HCEC 1CT (cell line): ENCODE measurements at places on chromosomes 7 and 10.
A peak's percentile ranks its signal among the peaks of the same experiment; 100 is the strongest.

DNA sequence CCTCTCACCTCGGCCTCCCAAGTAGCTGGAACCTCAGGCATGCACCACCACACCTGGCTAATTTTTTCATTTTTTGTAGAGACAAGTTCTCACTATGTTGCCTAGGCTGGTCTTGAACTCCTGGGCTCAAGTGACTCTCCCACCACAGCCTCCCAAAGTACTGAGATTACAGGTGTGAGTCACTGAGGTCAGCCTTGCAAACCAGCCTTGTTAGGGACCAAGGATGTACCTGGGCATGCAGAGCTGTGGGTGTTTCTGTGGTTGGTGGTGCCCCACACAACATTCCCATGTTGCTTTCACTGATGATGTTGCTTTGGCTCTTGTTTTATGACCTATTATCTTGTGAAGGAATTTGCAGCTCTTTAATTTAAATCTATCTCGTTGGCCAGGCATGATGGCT lies 54.8 kb downstream of the OTUD1 start:
- no peak for DNase-seq

- DNase-seq, result no peak
Measured at GRCh38 chr7:3117488-3118231, 74.0 kb upstream of the CARD11 start.

DNA sequence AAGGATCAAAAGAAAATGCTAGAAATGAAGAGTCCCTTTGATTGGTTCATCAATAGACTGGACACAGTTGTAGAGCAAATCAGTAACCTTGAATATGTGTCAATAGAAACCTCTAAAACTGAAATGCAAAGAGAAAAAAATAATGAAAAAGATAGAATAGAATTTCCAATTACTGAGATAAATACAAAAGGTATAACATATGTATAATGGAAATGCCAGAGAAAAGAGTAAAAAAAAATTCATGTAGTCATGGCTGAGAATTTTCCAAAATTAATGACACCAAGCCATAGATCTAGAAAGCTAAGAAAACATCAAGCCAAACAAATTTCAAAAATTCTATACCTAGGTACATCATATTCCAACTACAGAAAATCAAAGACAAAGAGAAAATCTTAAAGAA lies 62.0 kb upstream of the HGF start:
- DNase-seq, result no peak

- DNase-seq, result no peak
Measured at GRCh38 chr7:16115374-16115773, 306.0 kb downstream of the CRPPA start.

- DNase-seq, result peak; percentile 3
Measured at GRCh38 chr10:14751014-14751896, 23.4 kb downstream of the FAM107B start.

GRCh38 chr7:50212666-50213621 lies 91.6 kb upstream of the IKZF1 start:
- DNase-seq, result no peak
